ENCODE measurements at places on chromosomes 4 and X.

DNA sequence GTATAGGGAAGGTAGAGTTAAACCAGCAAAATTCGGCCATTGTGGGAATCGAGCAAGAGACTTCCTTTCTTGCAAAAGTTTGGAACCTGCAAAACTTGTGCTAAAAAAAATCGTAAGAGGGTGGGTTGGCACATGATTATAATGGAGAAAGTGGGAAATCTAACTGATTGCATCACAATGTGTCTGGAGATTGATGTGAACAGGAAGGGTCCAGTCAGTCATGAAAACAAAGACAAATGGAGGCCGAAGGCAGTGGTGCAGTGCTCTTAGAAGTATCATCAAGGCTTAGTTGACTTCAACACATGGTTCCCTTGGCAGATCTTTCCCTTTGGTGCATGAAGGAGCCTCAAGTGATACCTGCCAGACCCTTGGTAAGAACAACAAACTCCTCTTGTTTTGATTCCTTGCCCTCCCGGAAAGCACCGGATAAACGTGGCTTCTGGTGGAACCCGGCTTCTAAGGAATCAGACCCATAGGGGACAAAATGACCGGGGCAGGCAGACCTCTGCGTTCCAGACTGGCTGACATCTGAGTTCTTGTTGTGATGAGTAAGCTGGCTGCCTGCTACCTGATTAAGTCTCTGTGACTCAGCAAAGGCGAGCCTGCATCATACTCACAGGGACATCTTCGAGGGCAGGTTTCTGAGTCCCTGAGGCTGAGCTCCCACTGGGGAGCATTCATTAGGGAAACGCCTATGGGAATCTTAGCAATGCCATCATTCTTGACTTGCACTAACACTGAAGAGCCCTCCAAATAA is 87.7 kb upstream of the MAP3K15 start:
- peak; percentile 23 for DNase-seq

DNA sequence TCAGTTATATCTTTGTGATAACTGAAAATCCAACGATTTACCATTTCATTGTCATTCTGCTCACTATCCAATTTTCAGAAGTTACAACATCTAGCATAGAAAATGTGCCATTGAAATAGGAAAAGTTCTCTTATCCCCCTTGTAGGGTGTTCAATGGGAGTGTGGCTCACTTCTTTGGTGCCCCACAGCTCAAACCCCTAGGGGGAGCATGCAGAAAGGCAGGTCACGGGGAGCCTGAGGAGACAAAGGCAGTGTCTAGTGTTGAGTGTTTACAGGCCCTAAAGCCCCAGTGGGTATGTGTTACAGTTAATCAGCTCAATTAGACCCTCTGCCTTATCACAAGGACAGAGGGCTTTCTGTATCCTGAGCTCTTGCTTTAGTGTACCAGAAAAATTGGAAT is 243.4 kb upstream of the GRID2 start:
- DNase-seq = no peak

GRCh38 chrX:87063642-87064041 is 454.0 kb upstream of the KLHL4 start:
- DNase-seq = no peak

GRCh38 chr4:113950207-113950606 is 29.2 kb downstream of the ARSJ start:
- no peak for DNase-seq

GRCh38 chr4:25358515-25359275 is 18.4 kb upstream of the ANAPC4 start:
- DNase-seq = no peak

DNA sequence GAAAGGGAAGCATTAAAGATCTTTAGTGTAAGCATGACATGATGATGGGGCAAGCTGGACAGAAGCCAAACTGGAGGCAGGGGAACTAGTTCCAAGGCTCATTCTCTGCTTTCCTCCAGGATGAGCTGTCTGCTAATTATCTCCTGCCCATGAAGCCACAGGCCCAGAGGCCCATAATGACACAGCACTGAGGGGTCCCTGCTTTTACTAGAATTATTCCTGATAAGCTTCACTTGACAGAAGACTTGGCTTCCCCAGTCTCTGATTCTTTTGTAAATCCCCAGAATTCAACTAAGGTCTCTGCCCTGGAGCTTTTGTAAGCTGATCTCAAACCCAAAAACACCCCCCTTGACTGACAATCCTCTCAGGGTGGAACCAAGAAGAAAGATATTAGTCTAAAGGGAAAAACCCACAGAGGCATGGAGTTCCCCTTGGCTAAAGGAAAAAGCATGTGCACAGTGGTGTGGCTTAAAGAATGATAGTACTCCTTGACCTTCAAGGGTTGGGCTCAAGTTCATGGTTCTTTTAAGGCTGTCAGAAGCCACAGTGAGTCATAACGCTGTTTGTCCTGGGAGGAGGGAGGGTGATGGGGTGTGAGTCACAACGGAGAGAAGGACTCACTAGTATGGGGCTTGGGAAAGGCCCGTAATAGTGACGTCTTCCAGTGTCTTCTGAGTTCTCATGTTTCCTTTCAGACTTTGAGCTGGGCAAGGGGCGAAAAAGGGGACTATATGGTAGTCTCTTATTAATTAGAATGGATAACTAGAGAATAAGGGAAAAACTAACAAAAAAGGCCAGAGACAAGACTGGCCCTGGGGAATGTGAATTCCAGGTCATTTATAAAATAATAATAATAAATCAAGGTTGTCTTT is 146.0 kb upstream of the CPEB2 start:
- peak; percentile 83 for DNase-seq

DNA sequence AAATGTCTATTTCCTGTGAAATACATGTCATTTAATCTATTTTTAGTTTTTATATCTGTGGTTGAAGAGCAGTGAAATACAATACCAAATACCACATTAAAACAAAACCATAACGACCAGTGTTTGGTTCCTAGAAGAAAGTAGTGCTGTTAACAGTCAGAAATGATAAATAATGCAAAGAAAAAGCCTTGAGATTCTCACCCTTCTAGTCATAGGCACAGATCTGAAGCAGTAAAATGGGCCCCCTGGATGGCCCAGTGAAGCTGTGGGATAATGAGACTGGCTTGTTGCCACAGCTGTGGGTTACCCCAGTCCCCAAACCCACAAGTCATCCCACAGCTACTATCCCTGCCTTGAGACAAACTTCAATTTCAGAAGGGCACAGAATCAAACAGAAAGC is 137.3 kb upstream of the RPL34 start:
- DNase-seq = no peak

- no peak for DNase-seq
Measured at GRCh38 chr4:170005472-170005871, 20.7 kb downstream of the MFAP3L start.

DNA sequence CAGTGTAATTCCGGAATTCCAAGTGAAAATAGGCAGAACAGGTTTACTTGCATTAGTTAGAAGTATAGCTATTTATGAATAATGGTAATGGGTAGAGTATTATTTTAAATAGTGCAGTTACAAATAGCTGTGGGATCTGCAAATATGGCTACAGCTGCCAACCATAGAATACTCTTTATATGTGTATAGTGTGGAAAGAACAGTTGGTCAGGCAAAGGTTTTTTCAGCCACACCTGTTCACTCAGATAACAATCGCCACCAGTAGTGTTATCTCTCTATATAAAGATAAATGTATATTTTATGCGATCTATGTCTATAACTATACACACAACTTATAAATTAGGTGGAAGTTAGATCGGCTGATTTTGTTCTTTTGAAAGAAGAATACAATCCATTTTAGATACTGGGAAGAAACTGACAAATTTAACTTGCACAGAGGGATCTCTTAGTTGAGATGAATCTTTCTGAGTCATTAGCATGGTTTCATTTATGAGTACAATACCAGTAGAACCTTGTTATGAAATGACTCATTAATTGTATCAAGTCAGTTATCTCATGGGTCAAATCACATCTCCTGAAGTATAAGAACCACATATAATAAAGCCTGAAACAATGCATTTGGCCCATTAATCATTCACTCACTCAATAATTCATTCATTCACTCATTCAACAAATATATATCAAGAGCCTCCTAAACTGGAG is 100.9 kb upstream of the NR3C2 start:
- no peak for DNase-seq

GRCh38 chrX:97006167-97006566 is 122.5 kb downstream of the RPA4 start:
- DNase-seq = no peak

DNA sequence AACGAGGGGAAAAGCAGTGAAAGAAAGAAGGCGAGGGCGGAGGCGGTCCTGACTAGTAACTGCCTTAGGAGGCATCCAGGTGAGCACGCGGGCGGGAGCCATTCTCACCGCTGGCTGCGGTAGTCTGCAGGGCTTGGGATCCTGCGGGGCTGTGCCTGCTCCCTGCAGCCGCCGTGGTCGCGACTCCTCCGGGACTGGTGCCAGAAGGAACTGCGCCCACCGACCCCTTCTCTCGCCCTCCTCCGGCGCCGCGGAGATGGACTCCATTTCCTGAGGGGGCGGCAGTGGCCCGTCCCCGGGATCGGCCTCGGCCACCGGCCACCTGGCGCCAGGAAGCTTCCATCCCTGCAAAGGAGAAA is 543 bp downstream of the NFXL1 start:
- DNase-seq = no peak

DNA sequence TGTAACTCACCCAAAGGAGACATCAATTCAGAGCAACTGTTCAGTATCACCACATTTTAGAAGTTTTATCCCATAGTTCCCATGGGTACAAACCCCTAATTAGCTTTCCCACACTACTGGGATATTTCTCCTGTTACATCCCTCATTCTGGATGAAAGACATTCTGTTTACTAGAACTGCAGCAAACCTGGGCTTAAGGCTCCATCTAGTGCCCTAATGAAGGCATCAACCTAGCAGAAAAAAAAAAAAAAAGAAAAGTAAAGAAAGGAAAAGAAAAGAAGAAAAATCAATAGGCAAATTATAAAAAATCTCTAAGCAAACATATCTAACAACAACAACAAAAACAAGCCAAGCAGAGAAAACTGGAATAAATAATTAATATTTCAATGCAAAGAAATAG is 133.7 kb upstream of the CPXCR1 start:
- DNase-seq = no peak

- no peak for DNase-seq
Measured at GRCh38 chrX:133921086-133921485, 64.3 kb downstream of the GPC3 start.

- no peak for DNase-seq
Measured at GRCh38 chr4:159178979-159179969, 76.4 kb downstream of the RAPGEF2 start.

DNA sequence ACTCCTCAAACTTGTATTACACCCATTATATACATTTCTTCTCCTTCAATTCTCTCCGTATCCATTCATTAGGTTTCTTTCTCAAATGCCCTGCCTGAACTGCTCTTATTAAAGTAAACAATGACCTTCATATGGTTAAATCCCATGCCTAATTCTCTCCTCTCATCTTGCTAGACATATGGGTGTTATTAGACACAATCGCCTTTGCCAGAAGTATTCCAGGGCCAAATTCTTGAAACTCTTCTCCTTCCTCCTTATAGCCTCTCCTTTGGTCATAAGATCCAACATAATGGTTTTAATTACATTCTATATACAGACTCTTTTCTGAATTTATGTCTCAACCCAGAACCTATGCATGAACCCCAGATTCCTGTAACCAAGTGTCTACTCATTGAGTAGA is 4.8 kb downstream of the ANXA10 start:
- no peak for DNase-seq

DNA sequence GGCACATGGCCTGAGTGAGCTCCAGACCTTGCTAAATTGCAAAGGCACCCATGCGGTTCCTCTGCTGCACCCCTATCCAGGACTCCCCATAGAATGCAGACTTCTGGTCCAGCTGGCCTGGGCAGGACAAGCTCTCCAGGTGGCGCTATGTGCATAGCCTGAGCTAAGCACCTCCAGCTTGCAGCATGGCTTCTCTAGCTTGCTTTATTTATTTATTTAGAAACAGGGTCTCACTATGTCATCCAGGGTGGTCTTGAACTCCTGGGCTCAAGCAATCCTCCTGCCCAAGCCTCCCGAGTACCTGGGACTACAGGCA is 5.5 kb upstream of the WFS1 start:
- DNase-seq = peak; percentile 2

- DNase-seq = peak; percentile 5
Measured at GRCh38 chr4:185096032-185096653, 46.9 kb upstream of the SLC25A4 start.

DNA sequence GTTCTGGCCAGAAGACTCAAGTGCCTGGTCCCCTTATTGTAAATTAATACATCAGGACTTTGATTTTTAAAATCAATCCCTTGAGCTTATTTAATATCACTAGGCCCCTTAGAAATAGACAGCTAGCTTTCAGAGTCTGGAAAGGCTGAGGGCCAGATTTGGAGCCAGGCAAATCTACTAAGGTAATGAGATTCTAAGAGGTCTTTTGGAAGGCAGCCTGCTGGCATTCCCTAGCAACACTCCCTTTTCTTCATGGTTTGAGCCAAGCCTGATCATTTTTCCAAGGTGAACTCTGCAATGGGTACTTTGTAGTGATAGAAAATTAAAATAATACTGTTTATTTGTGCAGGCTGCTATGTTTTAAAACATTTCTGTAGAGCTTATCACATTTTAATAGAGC is 378.5 kb downstream of the FAT4 start:
- DNase-seq = no peak

GRCh38 chr4:135672202-135672601 is 1470.6 kb upstream of the PABPC4L start:
- DNase-seq = no peak

DNA sequence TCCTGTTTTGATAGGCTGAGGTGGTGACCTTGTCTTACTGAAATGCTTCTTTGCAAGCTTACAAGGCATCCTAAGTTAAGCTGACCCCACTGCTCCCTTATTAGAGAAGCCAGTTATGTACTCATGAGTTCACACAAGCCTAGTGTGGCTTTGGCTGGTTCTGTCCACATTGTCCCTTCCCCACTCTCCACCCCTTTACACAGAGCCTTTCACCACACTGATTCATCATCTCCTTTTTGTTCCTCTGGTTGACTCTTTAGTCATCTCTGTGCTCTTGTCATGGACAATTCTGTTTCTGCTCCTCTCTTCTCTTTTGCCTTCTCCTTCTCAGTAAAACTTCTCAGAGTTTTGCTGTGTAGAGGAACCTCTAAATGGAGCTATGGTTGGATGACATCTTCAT is 4.9 kb downstream of the CHRNA9 start:
- no peak for DNase-seq

- DNase-seq = no peak
Measured at GRCh38 chrX:13748486-13748885, 13.9 kb downstream of the OFD1 start.

GRCh38 chr4:4663028-4663427 is 121.2 kb upstream of the STX18 start:
- DNase-seq = no peak

DNA sequence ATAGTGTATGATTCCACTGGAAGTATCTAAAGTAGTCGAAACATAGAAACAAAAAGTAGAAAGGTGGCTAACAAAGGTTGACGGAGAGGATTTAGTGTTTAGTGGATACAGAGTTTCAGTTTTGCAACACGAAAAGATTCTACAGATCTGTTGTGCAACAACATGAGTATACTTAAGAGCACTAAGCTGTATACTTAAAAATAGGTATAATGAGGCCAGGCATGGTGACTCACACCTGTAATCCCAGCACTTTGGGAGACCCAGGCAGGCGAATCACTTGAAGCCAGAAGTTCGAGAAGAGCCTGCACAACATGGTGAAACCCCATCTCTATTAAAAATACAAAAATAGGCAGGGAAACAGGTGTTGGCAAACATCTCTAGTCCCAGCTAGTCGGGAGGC is 7.9 kb upstream of the ATRX start:
- no peak for DNase-seq

GRCh38 chr4:124873361-124874171 is 161.0 kb upstream of the ANKRD50 start:
- no peak for DNase-seq

All from AG09309 (cell line).